ENCODE measurements at places on chromosomes 5 and 9.

DNA sequence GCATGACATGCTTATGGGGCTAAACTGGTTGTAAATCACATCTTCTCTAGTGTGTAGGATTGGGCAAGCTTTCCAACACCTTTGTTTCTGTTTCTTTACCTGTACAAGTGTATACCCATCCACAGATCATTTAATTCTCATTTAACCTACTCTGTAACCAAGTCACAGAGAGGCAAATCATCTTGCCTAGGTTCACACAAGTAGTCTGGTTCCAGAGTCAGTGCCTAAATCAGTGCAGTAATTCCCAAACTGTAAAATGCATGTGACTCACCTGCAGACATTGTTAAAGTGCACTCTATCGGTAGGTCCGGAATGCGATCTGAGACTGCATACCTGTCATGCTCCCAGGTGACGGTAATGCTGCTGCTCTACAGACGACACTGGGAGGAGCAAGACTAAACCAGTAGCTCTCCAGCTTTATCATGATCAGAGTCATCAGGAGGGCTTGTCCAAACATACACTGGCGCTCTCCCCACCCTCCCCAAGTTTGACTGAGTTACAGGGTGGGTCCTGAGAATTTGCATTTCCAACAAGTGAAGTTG, 107.9 kb upstream of the FREM1 start:
- no peak for DNase-seq

DNA sequence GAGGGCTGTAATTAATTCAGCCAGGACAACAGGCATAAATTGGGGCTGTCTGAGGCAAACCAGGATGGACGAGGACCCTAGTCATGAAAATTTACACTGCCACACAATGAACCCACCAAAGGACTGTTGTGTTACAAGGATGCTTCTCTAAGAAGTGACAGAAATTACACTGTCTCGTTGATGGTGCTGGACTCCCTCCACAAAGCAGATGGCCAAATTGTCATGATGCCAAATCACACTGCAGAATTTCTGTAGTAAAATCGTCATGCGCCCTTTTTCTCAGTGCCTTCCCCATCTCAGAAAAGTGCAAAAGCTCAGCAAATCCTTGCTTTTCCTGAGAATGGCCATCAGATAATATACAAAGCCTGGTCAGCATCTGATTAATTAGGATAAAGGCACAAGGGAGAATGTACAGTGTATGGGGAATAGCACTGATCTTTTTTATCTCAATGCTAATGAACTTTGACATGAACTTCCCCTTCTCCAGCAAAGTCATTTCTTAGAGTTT, 545.8 kb downstream of the CSNK1G3 start:
- no peak for DNase-seq

GRCh38 chr5:146890066-146890465, 11.5 kb upstream of the PPP2R2B start:
- no peak for DNase-seq

GRCh38 chr9:93266521-93267001, 82.6 kb downstream of the WNK2 start:
- DNase-seq = no peak

- peak; percentile 3 for DNase-seq
Observed at GRCh38 chr9:110426052-110426709, 88.5 kb upstream of the TXNDC8 start.

GRCh38 chr9:5553211-5553610, 42.9 kb downstream of the PDCD1LG2 start:
- peak; percentile 91 for DNase-seq

GRCh38 chr5:132526290-132526973, 16.9 kb downstream of the IL5 start:
- peak; percentile 45 for DNase-seq

- no peak for DNase-seq
Observed at GRCh38 chr5:5380298-5380697, 42.2 kb upstream of the ICE1 start.

GRCh38 chr5:91478096-91478495, 95.0 kb upstream of the ARRDC3 start:
- no peak for DNase-seq

GRCh38 chr5:167688341-167689130, 602.9 kb upstream of the WWC1 start:
- peak; percentile 82 for DNase-seq

- DNase-seq = no peak
Observed at GRCh38 chr5:170536525-170536924, 32.7 kb downstream of the KCNIP1 start.

DNA sequence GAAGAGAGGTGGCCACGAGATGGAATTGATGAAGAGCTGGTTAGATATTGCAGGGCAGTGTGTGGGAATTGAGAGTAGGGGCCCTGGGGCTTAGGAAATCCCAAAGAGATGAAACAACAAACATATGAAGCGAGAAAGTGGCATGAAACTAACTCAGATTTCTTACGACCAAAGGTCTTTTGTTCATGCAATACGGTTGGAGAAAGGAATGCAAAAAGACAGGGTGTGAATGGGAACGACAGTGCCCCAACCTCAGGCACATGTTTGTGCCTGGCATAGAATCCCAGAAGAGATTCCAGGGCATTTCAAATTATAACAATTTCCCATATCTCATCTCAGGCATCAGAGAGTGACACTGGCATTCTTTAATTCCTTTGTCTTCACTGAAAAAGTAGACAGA, 199.2 kb downstream of the ACTL7B start:
- DNase-seq = no peak

GRCh38 chr5:65032250-65032649, 263.5 kb downstream of the CWC27 start:
- peak; percentile 99 for DNase-seq

DNA sequence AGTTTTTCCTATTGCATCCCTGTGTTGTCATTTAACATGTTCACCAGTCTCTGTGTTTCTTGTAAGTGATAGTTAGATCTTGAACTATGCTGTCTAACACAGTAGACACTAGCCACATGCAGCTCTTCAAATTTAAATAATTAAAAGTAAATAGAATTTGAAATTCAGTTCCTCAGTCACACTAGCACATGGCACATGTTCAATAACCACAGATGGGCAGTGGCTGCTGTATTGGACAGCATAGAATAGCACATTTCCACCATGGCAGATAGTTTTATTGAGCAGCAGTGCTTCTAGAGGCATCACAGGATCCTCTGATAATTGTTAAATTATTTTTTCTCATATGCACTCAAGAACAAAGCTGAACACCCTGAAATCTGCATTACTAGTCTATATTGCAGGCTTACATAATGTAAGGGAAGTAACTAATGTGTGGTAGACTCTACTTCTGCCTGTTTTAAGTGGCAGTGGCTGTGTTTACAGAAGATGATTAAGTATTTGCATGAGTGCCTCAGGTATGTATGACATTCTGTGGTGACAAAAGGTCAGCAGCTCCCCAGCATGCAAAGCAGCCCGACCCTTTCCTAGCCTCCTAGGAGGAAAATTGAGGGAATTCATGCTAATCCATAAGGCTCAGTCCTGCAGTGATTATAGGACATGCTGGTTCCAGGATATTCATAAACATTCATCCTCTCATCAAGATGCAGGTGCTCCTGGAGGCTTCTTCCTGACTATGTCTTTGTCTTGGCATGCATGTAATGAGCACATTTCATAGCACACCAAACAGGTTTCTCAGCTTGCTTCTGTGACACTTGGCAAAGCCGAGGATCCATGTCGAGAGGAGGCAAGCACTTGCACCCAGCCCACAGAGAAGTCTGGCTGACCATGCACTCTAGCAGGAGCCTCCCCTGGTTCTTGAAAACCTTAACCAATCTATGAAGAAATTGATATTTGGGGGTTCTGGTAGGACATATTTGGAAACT, 45.5 kb downstream of the SH3RF2 start:
- DNase-seq = no peak

GRCh38 chr9:83242066-83242465, 179.1 kb upstream of the RASEF start:
- no peak for DNase-seq

DNA sequence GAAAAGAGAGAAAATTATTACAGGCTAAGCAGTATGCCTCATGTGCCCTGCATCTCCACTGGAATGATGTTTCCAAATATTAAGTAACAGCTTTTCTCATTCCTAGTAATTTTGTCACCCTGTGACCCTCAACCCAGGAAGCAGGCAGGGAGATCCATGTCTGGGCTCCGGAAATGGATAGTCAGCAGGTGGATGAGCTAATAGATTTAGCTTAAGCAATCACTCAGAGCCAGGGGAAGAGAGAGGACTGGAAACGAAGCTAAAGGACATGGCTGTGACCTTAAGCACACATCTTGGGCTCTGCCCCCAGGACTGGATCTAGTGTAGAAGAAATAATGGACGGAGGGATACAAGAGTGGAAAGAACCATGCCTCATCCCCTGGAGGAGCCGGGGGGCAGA, 89.5 kb downstream of the ARSB start:
- peak; percentile 79 for DNase-seq

GRCh38 chr9:21803649-21804048, 1.2 kb downstream of the MTAP start:
- DNase-seq = no peak

GRCh38 chr5:92504346-92504745, 1076.7 kb downstream of the NR2F1-AS1 start:
- no peak for DNase-seq

DNA sequence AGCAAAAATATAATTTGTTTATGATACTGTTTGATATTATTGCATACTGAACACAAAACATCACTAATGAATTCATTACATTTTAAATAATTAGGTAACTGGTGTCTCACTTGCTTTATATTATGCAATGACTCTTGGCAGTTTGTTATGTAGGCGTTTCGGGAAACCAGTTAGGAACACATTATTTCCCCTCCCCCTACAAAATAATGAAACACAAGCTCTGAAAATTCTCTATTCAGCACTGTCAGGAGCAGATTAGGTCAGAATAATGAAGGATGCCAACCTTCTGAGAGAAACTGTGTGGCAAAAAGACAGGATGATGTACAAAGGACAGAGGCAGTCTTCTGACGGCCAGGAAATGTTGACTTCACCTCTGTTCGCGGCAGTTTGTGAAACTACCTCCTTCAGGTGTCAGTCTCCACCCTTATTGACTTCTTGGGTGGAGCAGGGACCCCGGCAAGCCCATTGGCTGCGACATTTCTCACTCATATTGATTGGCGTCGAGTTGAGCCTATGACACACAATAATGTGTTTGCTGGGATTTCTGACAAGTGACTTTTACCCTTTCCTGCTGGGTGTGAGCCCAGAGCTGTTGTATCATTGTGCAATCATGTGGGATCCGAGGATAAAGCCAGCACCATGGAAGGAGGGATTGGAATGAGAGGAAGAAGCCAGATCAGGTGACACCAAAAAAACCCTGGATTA, 33.9 kb downstream of the SH3PXD2B start:
- DNase-seq = peak; percentile 95

- DNase-seq = no peak
Observed at GRCh38 chr9:112035166-112035826, 138.7 kb downstream of the UGCG start.

- DNase-seq = no peak
Observed at GRCh38 chr5:4095918-4096630, 500.4 kb downstream of the IRX1 start.
